ENCODE measurements at places on chromosomes 3 and 15.

GRCh38 chr3:38454884-38455638 is 1.4 kb downstream of the ACVR2B start:
- peak; percentile 71 for DNase-seq

- peak; percentile 48 for DNase-seq
Measured at GRCh38 chr3:45940781-45941365, 2.4 kb upstream of the CXCR6 start.

- no peak for DNase-seq
Measured at GRCh38 chr3:167750272-167750971, 14.9 kb downstream of the SERPINI1 start.

GRCh38 chr15:65583701-65584100 is 27.2 kb downstream of the INTS14 start:
- no peak for DNase-seq

DNA sequence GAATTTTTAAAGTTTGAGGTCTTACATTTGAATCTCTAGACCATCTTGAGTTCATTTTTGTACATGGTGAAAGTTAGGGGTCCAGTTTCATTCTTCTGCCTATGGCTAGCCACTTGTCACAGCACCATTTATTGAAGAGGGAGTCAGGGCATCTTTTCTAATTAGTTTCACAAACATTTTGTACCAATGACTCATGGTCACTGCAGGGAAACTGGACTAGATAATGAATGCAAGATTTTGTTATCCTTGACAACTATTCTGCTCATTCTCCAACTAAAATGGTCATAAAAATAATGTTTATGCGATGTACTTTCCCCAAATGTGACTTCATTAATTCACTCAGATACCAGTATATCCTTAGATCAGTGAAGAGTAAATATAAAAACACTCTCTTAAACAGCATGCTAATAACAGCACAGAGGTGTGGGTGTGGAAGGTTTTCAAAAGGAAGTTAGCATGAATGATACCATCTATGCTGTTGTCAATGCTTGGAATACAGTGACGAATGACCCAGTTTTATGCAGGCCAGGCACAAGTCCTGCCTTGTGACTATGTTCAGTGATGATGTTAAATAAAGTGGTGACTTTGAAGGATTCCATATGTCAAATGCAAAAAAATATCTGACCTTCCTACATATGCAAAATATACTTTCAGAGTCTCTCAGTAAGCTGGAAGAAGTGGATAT is 314.9 kb upstream of the TMCO5A start:
- no peak for DNase-seq

GRCh38 chr3:71978150-71978721 is 193.3 kb upstream of the PROK2 start:
- no peak for DNase-seq

GRCh38 chr3:69354948-69355347 is 30.9 kb downstream of the FRMD4B start:
- peak; percentile 35 for DNase-seq

DNA sequence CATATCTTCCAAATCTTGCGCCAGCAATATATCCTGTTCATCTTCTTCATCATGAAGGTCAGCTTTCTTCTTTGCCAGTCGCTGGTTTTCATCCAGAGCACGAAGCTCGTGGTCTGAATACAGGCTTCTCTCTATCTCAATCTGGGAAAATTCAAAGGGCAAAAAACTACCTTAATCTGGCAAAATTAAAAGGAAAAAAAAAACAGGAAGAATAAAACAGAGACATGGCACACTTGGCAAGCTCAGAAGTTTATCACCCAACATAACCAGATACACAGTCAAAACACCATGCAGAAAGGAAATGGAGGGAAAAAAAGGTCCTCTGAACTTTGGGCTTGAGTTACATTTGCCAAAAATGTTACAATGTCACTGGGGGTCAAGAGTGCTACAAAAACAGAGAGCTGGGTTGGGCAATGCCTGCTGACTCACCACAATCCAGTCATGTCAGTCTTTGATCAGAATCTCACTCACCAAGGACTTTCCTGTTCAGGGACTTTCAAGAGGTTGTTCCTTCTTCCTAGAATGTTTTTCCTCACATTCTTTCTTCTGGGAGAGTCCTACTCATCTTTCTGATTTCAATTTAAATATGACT is 1.5 kb downstream of the MRPL46 start:
- peak; percentile 82 for DNase-seq

- no peak for DNase-seq
Measured at GRCh38 chr3:177525987-177526712, 328.9 kb upstream of the TBL1XR1 start.

DNA sequence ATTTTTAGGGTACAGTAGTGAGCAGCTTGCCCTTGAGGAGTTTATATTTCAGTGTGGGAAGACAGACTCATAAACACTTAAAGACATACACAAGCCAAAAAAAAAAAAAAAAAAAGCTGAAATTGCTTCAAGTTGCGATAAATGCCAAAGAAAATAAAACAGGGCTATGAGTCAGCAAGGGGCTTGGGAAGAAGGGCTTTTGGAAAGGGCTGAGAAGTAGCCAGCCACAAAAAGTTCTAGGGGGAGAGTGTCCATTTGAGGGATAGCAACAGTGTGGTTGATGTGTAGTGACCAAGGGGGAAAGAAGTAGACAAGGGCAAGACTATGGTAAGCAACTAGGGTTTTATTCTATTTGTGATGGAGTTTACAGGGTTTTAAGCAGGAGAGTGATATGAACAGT is 185.5 kb downstream of the ADAMTS9 start:
- DNase-seq, result no peak

GRCh38 chr3:36258421-36258820 is 121.9 kb upstream of the STAC start:
- DNase-seq, result no peak

GRCh38 chr3:96106701-96107100 is 707.7 kb upstream of the EPHA6 start:
- peak; percentile 66 for DNase-seq

DNA sequence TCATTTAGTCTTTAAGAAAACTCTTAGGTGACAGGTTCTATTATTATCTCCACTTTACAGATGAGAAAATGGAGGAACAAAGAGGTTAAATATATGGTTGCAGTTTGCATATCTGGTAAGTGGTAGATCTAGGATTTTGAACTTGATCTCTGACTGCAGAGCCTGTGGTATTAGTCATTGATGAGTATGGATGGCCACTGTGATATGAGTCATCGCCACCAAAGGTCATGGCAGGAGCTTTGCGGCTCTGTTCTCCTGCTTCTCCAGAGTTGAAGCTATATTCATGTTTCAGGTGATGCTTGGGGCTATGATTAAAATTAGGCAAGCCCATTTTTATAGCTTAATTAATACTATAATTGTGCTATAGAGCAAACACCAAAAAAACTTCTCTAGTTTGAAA is 306.2 kb upstream of the DPPA4 start:
- peak; percentile 67 for DNase-seq

DNA sequence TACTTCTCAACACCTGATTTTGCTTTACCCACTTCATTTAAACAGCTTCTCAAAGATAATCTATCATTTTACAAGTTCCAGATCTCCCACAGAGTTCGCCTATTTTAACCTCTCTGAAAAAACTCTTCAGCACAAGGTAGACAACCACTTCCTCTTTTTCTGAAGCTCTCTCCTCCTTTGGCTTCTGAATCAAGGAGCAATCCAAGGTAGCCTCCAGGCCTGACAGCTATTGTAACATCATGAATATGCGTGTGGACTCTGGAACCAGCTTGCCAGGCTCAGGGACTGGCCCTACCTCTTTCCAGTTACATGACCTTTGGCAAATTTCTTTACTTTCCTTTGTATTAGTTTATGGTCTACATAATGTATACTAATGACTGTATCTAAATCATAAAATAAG is 405.9 kb upstream of the ZNF385D start:
- no peak for DNase-seq

DNA sequence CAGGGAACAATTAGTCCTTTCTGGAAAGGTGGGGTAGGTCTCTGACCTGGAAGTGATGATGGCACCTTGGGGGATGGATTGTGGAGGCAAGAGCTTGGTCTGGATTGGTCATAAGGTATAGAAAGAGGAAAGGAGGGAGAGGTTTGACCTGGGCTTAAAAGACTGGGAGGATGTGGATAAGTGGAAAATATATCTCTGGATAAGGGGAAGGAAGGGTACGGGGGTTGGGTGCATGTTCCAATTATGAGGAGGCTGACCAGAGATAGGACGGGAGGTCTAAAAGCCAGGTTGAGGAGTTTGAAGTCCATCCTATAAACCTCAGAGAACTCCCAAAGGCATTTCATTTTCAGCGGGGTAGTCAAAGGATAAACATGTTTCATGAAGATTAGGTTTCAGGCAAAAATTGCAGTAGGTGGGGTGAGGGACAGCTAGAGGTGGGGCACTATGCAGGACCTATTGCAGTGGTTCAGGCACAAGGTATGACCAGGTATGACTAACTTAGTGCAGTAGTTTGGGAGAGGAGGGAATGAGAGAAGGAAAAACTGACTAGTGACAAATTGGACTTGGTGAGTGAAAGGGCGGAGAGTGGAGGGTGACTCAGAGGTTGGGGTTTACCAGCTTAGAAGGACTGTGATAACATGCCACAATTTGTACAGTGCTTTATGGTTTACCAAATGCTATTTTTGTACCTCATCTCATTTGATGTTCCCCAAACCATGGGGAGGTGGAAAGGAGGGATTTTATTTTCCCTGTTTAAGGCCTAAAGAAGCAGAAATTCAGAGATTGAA is 10.7 kb downstream of the PDE8A start:
- DNase-seq, result peak; percentile 96

DNA sequence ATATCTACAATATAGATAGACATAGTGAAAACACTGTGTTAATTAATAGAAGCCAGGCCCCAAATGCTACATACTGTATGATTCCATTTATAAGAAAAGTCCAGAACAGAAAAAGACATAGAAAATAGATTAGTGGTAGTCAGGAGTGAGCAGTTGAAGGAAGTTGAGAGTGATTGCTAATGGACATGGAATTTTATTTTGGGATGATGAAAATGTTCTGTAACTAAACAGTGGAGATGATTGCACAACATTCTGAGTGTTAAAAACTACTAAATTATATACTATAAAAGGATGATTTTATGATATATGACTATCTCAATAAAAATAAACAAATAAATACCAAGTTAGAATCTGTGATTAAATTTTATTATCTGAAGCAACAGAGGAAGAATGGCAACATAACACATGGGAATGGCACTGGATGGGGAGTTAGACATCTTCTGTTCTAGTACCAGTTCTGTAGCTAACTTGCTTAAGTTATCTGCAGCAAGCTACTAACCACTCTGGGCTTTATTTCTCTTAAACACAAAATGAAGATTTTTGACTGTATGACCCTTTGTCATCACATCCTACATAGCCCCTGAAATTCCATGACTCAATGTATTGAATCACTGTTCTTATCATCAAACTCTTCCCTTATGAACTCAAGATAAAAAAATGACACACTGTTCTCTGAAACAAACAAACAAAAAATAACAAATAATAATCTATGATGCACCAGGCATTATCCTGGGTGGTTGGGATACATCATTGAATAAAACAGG is 612.7 kb downstream of the TBL1XR1 start:
- peak; percentile 14 for DNase-seq

- DNase-seq, result no peak
Measured at GRCh38 chr3:9915254-9916141, 1.4 kb upstream of the IL17RC start.

DNA sequence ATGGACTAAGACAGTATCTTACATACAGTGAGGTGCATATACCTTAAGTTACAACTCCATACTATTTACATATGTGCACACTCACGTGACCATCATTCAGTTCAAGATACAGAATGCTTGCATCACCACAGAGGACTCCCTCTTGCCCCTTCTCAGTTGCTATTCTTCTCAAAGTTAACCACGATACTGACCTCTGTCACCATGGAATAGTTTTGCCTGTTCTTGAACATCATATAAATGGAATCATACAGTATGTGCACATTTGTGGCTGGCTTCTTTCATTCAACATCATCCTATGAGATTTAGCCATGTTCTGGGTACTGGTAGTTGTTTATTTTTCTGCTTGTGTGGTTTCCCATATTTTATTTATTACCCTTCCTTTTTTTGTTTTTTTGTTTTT is 10.4 kb upstream of the ZSCAN2 start:
- no peak for DNase-seq

GRCh38 chr15:71379893-71380292 is 264.6 kb downstream of the THSD4 start:
- no peak for DNase-seq

GRCh38 chr15:98126326-98127085 is 166.0 kb downstream of the ARRDC4 start:
- peak; percentile 60 for DNase-seq

- no peak for DNase-seq
Measured at GRCh38 chr15:70478251-70478990, 284.9 kb downstream of the UACA start.

DNA sequence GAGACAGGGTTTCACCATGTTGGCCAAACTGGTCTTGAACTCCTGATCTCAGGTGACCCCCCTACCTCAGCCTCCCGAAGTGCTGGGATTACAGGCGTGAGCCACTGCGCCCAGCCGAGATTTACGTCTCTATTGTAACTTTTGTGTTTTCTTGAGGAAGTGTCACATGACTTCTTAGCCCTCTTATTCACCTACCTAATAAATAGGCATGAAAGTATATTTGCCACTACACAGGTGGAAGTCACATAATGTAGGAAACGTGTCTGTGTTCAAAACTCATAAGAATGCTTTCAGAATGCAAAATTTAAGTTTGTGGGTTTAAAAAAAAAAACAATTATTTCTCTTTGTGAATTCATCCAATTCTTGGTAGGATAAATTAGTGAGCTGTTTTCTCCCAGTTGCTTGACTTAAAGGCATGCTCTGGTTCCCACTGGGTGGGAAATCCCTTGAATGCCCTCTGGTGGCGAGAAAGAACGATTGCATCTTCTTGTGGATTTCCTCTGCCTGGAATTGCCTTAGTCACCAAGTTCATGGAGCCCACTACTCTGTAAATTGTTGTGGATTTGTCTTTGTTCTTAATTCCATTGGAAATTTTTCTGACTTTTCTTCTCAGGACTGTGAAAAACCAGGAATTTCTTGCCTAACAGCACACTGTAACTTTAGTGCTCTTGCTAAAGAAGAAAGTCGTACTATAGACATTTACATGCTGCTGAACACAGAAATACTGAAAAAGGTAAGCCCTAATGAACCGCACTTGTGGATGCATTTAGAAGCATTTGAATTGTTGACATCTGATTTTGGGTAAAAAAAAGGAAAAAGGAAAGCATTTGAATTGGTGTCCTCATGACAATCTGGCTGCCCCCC is 82.2 kb upstream of the CTDSPL start:
- DNase-seq, result peak; percentile 79

DNA sequence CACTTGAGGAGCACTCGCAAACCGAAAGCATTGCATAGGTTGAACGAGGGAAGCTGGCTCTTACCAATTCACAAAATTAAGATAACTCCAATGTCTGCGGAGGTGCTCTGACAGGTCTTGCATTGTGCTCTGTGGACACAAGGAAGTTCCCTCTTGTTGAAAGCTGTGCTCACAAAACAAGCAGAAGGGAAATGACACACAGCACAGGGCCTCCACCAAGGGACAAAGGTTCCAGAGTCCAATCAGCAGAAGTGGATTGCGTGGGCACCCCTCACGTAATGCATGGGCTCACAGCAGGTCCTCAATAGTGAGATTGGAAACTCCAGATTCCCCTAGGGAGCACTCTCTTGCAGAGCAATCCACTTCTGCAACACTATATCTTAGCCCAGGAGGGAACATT is 89.9 kb downstream of the ATP10A start:
- DNase-seq, result no peak

GRCh38 chr3:72234391-72234790 is 449.4 kb upstream of the PROK2 start:
- DNase-seq, result peak; percentile 35

Data from epithelial cell of esophagus (primary cell).